Heart right ventricle (tissue), 16 donors: ENCODE measurements at places on chromosomes 2 and 18. TPM values are rescaled to one million over a fixed set of nuclear protein-coding genes. Genes with fewer than 3 reads are reported as not detected.
A peak's percentile ranks its signal among the peaks of the same experiment; 100 is the strongest.

Gene USP14
- total RNA-seq = 47.2 TPM

DNA sequence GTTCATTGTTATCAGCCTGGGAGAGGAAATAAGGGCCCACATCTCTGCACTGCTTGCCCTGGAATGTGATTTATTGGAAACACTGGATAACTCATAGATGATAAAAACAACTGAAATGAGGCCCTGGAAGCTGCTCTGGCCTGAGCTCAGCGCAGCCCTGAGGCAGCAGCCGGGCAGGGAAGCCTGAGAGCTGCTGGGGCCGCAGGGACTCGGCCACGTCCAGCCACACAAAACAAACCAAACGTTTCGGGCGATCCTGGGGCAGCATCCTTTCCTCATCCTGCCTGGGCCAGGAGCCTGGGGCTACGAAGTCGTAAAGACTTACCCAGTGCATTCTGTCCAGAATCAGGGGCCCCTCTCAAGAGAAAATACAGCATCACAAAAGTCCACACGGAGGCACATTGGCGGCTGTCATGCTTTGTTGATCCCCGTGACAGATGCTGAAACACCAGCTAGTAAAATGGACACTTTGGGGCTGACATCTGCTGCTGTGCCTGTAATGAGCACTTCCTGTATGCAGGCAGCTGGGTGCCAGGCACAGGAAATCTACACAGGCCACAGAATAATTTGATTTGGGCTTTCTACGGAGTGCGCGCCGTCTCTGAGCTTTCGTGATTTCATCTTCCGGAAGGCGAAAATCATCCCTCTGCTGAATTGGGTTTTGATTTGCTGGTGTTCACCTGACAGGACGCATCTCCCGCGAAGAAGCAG lies 250.6 kb downstream of the EIPR1 start:
- DNase-seq = no peak

GRCh38 chr2:64404002-64404731 lies 49.8 kb upstream of the LGALSL start:
- DNase-seq = peak; percentile 87

Gene KIF5C
- 0.37 TPM for total RNA-seq

GRCh38 chr18:63888470-63889190 lies 1.1 kb downstream of the SERPINB2 start:
- no peak for DNase-seq

Gene CASP8
- 4.4 TPM for total RNA-seq

Gene WDR35
- total RNA-seq = 6.6 TPM

- DNase-seq = no peak
Measured at GRCh38 chr2:15412779-15413178, 148.4 kb downstream of the NBAS start.

GRCh38 chr2:70988726-70989648 lies 5.7 kb downstream of the TEX261 start:
- DNase-seq = no peak

GRCh38 chr2:203535078-203535783 lies at the start of gene RAPH1:
Gene RAPH1, minus strand, starts transcription at chr2:203535301. Its CDS starts 39,948 bp downstream, at chr2:203495353.
- peak; percentile 88 for DNase-seq

Gene NRP2
- 7.6 TPM for total RNA-seq

Gene DYSF
- total RNA-seq = 77.2 TPM

DNA sequence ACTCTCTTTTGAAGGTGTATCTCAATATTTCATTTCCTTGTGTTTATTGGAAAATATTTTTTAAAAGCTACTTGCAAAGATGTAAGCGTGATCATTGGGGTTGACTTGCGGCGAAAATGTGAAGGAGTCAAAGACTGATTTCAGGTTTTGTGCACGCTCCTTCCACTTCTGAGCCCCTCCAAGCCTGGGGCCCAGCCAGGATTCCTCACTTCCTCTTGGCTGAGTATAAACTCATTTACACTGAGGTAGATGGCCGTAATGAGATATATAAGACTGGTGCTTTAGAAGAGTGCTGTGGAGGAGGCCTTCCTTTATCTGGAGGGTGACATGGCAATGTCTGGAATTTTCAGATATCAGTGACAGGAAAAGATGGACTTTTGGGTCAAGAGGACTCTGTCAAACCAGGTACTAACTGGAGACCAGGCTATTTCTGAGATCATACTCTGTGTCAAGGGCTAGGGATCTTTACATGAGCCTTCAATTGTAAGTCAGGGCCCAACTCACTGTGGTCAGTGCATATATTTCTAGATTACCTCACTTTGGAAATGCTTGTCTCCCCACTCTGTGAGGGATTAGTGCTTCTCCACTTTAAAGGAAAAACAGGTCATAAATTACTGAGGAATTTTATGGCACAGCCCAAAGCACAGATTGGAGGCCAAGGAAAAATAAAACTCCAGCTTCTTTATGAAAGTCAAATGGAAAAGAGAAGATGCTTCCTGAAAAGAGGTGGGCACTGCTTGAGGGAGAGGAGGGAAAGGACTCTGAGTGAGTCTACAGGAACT lies 22.8 kb downstream of the PRKCE start:
- no peak for DNase-seq

Gene PCBP1
- 217 TPM for total RNA-seq

Gene TNFRSF11A
- total RNA-seq = 0.72 TPM

GRCh38 chr2:205056151-205056561 lies 510.9 kb downstream of the PARD3B start:
- no peak for DNase-seq

DNA sequence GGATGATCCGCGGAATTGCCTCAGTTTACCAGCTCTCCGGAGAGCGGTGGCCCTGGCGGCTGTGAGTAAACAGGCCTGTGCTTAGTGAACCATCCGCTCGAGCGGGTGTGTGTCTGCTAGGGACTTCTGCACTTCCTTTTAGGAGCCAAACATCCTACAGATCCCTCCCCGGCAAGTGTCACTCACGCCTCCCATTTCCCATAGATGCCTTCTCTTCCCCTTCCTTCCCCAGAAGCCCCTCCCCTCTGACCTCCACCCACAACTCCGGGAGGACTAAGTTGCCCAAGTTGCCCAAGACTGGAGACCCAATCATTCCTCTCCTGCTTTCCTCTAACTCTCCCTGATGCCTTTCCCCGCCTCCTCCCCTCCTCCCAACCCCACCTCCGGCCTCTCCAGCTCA lies 2.9 kb downstream of the C1QL2 start:
- no peak for DNase-seq

- no peak for DNase-seq
Measured at GRCh38 chr2:235064976-235065375, 113.2 kb downstream of the SH3BP4 start.

DNA sequence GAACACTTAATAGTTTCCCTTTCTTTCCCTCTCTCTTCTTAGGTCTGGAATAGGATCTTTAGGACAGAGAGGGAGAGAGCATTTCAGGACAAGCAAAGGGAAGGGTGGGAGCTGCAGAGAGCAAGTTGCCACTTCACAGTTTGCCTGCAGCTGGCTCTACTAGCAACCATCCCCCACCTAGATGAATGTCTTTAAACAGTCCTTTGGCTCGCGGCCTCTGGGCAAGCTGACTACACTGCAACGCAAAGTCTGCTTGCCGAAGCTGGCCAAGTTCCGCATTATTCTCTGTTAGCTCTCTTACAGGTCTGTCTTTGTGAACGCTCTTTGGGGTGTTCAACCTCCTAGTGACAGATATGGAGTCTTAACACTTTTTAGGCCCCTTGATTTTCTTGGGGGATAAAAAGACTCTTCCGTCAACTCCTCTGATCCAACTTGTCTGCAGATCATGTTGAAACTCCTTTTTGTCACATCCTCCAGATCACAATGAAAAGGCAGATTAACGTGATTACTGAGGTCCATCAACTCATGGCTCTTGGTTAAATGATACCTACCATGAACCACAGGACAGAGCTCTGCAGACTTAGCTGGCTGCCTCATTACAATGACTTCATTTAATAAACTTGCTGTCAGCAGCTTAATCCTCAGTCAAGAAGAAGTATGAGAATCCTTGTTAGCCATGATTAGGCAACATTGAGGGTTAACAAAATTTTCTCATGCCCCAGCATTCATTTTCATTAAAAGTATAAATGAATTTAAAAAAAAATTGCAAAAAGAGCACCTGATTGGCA lies 74.6 kb downstream of the SLC4A3 start:
- peak; percentile 44 for DNase-seq

DNA sequence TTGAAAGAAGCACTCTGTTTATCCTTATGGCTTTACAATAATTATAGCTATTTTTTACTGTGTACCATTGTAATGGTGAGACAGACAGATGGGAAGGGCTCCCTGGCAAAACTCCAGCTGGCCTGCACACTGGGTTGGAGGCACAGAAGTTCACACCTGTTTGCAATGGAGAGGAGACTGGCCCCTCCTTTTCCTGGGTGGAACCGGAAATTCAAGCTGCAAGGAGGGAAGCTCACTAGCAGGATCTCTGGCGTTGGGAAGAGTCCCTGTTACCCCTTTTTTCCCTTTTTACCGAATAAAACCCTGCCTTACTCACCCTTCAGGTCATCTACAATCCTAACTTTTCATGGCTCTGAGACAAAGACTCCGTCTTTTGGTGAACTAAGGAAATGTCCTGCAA lies 100.3 kb upstream of the TFPI start:
- DNase-seq = peak; percentile 14

DNA sequence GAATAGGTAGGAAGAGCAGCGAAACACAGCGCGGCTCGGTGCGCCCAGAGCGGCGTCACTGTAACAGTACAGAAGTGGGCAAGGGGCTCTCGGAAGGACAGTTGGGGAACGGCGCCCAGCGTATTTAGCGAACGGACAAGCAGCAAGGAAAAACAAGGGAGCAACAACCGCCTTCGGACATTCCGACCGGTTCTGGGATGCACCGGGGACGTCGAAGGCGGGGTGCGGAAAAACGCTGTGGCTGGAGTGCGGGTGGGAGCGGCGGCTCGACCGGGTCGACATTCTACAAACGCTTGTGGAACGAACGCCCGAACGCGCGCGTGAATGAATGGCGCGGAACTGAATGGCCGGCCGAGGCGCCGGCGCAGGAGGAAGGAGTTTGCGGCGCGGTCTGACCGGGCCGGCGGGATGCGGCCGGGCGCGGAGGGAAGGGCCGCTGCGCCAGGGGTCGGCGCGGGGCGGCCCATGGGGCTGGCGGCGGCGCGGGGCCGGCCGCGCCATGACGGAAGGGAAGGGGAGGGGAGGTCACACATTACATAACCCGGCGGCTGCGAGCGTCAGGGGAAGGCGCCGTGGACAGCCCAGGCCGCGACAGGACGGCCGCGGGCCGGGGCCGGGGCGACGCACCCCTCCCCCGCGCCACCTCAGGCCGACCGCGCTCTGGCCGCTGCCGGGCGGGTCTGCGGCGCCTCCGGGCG lies 605 bp downstream of the REV1 start:
- DNase-seq = peak; percentile 80
